Ovary (tissue), 10 donors: ENCODE measurements at places on chromosomes 2 and 18. TPM values are rescaled to one million over a fixed set of nuclear protein-coding genes. Genes with fewer than 3 reads are reported as not detected.

DNA sequence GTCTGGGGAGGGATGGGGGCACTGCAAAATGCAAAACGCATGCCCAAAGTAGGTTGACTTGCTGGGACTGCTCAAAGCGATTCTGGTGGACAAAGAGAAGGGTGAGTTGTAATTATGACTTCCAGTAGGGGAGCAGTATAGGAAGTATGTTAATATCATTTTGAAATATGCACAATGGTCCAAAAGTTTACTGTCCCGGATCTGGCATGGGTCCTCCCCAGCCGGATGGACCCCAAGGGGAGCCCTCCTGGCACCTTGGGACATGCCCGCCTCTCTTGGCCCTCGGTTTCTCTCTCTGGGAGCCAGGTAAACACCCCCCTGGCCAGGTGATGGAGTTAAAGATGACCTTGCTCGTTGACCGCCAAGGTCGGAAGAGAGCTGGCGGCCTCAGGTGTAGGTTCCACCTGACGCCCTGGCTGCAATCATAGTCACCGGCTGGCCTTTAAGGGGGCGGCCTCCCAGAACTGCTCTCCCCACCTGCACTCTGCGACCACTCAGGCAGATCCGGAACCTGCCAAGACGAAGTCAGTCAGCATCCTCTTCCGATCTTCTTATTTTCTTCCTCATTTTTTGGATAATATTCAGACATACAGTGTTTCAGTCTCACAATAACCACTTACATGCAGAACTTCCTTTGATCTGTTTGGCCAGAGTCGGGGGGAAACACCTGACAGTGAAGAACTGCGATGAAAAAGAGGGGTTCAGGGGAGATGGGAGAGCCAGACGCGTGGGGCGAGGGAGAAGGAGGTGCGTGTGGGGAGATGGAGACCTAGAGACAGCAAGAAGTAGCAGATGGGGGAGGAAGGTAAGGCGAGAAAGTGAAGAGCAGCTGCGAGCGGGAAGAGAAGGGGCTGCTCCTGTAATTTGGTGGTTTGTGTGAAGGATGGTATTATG is 148.3 kb downstream of the MEIS1 start:
- no peaks in the 10 kb centered on the region for H3K27me3 ChIP-seq
- H3K4me1 ChIP-seq: peaks cover 1% of the 10 kb centered on the region
- H3K36me3 ChIP-seq: no peaks in the 10 kb centered on the region
- no peak for DNase-seq

DNA sequence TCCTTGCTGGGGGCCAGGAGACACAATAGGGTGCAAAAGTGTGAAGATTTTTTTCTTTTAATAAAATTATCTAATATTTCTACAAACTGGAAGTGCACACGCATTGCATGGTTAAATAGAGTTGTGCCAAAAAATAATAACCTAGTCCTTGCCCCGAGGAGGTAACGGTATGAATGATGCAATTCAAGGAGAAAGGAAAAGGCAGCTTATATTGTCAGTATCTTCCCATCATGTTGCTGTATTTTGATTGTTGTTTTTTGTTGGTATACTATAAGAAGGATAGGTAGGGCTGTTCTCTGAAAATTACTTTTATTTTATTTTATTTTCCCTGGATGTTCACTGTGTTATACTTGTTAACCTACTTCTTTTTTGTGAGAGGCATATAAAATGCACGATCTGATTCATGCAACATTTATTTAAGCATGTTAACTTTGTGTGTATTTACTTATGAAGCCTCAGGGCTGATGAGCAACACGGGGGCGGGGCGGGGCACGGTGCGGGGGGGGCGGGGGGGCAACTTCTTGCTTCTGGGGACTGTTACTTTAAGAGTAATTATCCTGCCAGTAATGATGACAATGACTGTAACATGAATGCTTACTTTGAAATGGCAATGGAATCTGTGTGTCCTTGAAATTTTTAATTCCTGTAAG is 118.6 kb downstream of the AQP4 start:
- no peak for DNase-seq
- no peak overlapping the region for H3K27ac ChIP-seq
- H3K27me3 ChIP-seq: no peaks in the 10 kb centered on the region
- no peaks in the 10 kb centered on the region for H3K36me3 ChIP-seq
- H3K4me3 ChIP-seq: no peak overlapping the region

GRCh38 chr18:21747764-21748693 is 7.4 kb downstream of the MIB1 start:
- H3K27ac ChIP-seq: no peak overlapping the region
- DNase-seq: no peak
- no peaks in the 10 kb centered on the region for H3K27me3 ChIP-seq
- peaks cover 5% of the 10 kb centered on the region for H3K4me1 ChIP-seq

GRCh38 chr18:8980918-8981317 is 121.6 kb upstream of the NDUFV2 start:
- no peak overlapping the region for H3K4me3 ChIP-seq
- no peaks in the 10 kb centered on the region for H3K36me3 ChIP-seq
- no peaks in the 10 kb centered on the region for H3K27me3 ChIP-seq
- H3K4me1 ChIP-seq: no peaks in the 10 kb centered on the region
- no peak for DNase-seq

GRCh38 chr2:43133708-43134570 is 92.5 kb downstream of the ZFP36L2 start:
- no peak overlapping the region for H3K4me3 ChIP-seq
- H3K27me3 ChIP-seq: no peaks in the 10 kb centered on the region
- no peaks in the 10 kb centered on the region for H3K36me3 ChIP-seq
- H3K27ac ChIP-seq: no peak overlapping the region
- DNase-seq: peak; percentile 27

DNA sequence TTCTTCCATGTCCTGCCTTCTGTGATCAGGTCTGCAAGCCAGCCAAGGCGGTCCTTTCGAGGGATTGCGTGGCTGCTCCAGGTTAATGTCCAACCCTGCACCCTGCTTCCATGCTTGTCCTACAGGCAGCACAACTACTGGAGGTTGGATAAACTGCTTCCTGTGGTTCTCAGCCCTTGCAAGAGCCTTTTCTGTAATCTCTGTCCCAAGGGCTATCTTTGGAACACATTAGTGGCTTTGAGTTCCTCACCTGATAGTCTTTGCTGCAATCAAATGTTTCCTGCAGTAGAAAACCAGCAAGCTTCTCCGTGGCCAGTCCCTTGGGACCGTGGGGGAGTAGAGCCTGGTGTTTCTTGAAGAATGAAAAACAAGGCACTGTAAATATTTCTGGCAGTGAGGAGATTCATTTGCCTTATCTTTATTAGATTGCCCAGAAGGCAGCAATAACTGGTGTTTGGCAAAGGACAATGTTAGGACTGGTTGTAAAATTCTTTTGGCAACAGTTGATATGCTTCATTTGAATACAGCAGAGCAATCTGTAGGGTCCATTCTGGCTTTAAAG is 214.4 kb downstream of the FHOD3 start:
- peaks cover 3% of the 10 kb centered on the region for H3K4me1 ChIP-seq
- no peaks in the 10 kb centered on the region for H3K36me3 ChIP-seq
- no peaks in the 10 kb centered on the region for H3K27me3 ChIP-seq
- DNase-seq: peak; percentile 59
- no peak overlapping the region for H3K4me3 ChIP-seq

GRCh38 chr2:239929504-239929903 is 95.6 kb downstream of the NDUFA10 start:
- no peak overlapping the region for H3K4me3 ChIP-seq
- no peaks in the 10 kb centered on the region for H3K4me1 ChIP-seq
- H3K27me3 ChIP-seq: no peaks in the 10 kb centered on the region
- H3K36me3 ChIP-seq: no peaks in the 10 kb centered on the region

- H3K36me3 ChIP-seq: no peaks in the 10 kb centered on the region
- H3K27me3 ChIP-seq: no peaks in the 10 kb centered on the region
- peaks cover 7% of the 10 kb centered on the region for H3K4me1 ChIP-seq
- peak; percentile 73 for DNase-seq
- H3K27ac ChIP-seq: peak overlapping the region; percentile 21
- H3K4me3 ChIP-seq: no peak overlapping the region
Measured at GRCh38 chr2:101974663-101975062, 17.1 kb upstream of the IL1R2 start.

The PLCD4 gene
- 0.45 TPM for total RNA-seq

The GKN2 gene
- total RNA-seq: not detected

The ANTXR1 gene
- total RNA-seq: 153 TPM

The FAM124B gene
- 1.0 TPM for total RNA-seq
